ENCODE measurements at places on chromosomes 11 and 22. TPM values are rescaled to one million over a fixed set of nuclear protein-coding genes. Genes with fewer than 3 reads are reported as not detected.

DNA sequence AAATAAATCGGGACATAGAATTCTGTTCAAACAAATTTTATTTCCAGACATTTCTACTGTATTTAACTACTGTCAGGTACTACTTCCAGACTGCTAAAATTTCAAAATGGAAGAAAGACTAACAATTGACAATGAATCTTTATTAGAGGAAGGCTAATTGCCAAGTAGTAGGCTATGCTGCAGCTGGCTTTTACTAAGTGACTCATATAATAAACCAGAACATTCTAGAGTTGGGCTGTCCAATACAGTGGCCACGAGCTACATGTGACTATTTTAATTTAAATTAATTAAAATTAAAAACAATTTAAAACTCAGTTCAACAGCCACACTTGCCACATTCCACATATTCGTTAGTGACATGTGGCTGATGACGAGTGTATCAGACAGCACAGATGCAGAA, 27.6 kb downstream of the CHKA start:
- no peaks in the 10 kb centered on the region for H3K27me3 ChIP-seq
- H3K4me1 ChIP-seq = no peaks in the 10 kb centered on the region
- H3K27ac ChIP-seq = no peak overlapping the region
- no peak for DNase-seq
- no peak overlapping the region for H3K4me3 ChIP-seq

- no peaks in the 10 kb centered on the region for H3K36me3 ChIP-seq
- H3K4me1 ChIP-seq = peaks cover 27% of the 10 kb centered on the region
- peak; percentile 96 for DNase-seq
- H3K4me3 ChIP-seq = no peak overlapping the region
- H3K27me3 ChIP-seq = no peaks in the 10 kb centered on the region
These were observed 82.1 kb downstream of the C11orf58 start for GRCh38 chr11:16820324-16821092.

- H3K36me3 ChIP-seq = no peaks in the 10 kb centered on the region
- H3K27ac ChIP-seq = no peak overlapping the region
- H3K27me3 ChIP-seq = no peaks in the 10 kb centered on the region
- H3K4me3 ChIP-seq = no peak overlapping the region
These were observed 132.2 kb downstream of the NAV2 start for GRCh38 chr11:19844806-19845205.

DNA sequence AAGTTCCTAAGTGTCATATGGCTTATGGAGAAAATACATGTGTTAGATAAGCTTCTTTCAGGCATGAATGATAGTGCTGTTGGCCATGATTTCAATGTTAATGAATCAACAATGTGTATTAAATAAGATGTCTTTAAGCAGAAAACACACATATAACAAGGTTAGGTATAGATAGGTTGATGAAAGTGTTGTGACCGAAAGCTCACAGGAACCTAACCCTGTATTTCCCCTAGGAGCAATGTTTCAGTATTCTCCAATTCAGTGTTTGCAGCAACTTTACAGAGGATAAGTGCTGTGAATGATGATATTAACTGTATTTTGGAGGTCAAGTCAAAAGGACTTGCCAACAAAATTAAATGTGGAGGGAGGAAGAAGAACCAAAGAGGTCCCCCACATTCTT, 82.8 kb upstream of the PRDM11 start:
- no peaks in the 10 kb centered on the region for H3K27me3 ChIP-seq
- no peak overlapping the region for H3K27ac ChIP-seq
- H3K4me3 ChIP-seq = no peak overlapping the region

GRCh38 chr22:29269731-29270474, 1.8 kb downstream of the EWSR1 start:
- peaks cover 70% of the 10 kb centered on the region for H3K36me3 ChIP-seq
- no peak for DNase-seq
- H3K4me3 ChIP-seq = peak overlapping the region; percentile 81
- H3K4me1 ChIP-seq = peaks cover 48% of the 10 kb centered on the region
- no peaks in the 10 kb centered on the region for H3K27me3 ChIP-seq

DNA sequence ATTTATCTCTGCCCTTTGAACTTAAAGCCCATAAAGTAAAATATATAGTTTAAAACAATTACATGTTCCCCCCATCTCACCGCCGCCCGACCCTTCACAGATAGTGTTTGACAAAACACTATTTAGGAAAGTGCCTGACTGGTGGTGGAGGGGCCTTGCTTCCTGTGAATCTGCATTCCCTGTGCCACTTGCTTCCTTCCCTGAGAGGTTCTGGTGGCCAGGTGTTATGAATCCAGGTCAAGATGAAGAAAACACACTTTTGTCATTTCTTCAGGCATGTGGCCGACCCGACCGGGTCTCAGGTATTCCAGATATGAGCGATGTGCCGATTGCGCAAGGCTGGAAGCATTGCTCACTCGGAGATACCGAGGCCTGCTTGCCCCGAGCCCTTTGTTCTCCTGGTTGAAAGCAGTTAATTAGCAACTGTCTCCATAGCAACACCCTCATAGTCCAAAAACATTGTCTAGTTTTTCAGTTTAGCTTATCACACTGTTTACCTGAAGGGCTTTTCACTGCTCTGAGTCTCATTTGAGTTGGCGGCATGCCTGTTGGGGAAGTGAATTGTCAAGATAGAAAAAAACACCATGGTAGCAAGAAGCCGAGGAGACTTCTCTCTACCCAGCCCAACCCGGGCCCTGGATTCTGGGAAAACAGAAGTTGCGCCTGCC, 128.3 kb downstream of the TEAD1 start:
- DNase-seq = no peak
- H3K36me3 ChIP-seq = no peaks in the 10 kb centered on the region
- H3K4me3 ChIP-seq = no peak overlapping the region
- peaks cover 49% of the 10 kb centered on the region for H3K4me1 ChIP-seq
- no peak overlapping the region for H3K27ac ChIP-seq
- no peaks in the 10 kb centered on the region for H3K27me3 ChIP-seq

DNA sequence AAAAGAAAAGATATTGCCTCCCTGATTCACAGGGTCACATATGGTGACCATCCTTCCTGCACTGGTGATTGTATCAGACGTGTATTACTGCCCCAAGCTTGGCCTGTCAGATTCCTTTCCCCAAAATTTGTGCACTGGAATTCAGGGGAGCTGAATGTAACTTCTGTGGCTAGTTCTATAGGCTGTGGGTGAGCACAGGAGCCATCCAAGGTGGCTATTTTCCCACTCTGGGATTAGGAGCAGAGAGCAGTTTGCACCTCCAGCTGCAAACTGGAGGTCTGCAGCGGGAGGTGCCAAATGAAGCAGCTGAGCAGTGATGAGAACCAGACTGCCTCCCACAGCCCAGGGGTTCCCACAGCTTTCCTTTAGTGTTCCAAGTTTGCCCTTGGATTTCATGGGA, 124.2 kb upstream of the PITPNB start:
- no peaks in the 10 kb centered on the region for H3K36me3 ChIP-seq
- DNase-seq = no peak
- no peaks in the 10 kb centered on the region for H3K27me3 ChIP-seq
- H3K4me1 ChIP-seq = no peaks in the 10 kb centered on the region
- H3K4me3 ChIP-seq = no peak overlapping the region
- no peak overlapping the region for H3K27ac ChIP-seq

DNA sequence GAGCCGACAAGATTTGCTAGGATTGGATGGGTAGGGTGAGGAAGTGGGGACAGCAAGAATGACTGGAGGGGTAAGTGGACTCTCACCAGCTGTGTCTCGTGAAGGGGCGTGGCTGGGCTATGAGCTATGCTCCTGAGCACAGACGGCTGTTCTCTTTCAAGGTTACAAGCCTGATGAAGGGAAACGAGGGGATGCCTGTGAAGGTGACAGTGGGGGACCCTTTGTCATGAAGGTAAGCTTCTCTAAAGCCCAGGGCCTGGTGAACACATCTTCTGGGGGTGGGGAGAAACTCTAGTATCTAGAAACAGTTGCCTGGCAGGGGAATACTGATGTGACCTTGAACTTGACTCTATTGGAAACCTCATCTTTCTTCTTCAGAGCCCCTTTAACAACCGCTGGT, 19.9 kb downstream of the F2 start:
- no peaks in the 10 kb centered on the region for H3K4me1 ChIP-seq

DNA sequence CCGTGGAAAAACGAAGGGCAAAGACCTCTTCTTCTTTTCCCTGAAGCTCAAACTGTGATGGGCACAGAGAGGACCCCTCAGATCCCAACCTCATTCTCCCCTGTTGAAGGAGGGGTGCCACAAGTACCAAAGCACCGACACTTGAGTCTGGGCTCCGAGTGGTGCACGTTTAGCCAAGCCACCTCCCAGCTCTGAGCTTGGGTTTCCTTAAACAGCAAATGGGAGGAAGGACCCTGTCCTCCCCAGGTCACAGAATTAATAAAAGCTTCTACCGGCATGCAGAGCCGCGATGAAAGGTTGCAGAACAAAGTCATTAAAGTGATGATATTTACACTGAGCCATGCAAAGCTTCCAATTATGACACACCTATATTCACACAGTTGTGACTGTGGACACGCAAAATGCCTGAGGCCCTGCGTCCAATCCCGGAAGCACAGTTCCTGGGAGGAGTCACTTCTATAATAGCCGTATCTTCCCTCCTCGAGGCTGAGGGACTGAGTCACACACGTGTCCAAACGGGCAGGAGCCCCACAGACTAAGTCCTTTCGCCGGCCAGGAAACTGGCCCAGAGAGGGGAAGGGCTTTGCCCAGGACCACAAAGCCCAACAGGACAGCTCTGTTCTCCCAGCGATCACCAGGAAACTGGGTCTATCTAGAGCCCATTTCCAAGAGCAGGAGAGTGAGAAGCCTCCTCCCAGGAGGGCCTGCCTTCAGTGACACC, 922 bp upstream of the CSNK1E start:
- peaks cover 37% of the 10 kb centered on the region for H3K4me1 ChIP-seq
- peak; percentile 81 for DNase-seq
- H3K36me3 ChIP-seq = peaks cover 2% of the 10 kb centered on the region
- H3K27me3 ChIP-seq = no peaks in the 10 kb centered on the region
- peak overlapping the region; percentile 53 for H3K4me3 ChIP-seq
- H3K27ac ChIP-seq = peak overlapping the region; percentile 88

Gene GPHA2
- total RNA-seq = not detected

Gene MS4A15
- not detected for total RNA-seq

Gene PHOX2A
- not detected for total RNA-seq

Gene KCNQ1OT1
- total RNA-seq = 4.1 TPM

Measured in A673 (cell line).